ENCODE measurements at places on chromosomes 13 and 19.

DNA sequence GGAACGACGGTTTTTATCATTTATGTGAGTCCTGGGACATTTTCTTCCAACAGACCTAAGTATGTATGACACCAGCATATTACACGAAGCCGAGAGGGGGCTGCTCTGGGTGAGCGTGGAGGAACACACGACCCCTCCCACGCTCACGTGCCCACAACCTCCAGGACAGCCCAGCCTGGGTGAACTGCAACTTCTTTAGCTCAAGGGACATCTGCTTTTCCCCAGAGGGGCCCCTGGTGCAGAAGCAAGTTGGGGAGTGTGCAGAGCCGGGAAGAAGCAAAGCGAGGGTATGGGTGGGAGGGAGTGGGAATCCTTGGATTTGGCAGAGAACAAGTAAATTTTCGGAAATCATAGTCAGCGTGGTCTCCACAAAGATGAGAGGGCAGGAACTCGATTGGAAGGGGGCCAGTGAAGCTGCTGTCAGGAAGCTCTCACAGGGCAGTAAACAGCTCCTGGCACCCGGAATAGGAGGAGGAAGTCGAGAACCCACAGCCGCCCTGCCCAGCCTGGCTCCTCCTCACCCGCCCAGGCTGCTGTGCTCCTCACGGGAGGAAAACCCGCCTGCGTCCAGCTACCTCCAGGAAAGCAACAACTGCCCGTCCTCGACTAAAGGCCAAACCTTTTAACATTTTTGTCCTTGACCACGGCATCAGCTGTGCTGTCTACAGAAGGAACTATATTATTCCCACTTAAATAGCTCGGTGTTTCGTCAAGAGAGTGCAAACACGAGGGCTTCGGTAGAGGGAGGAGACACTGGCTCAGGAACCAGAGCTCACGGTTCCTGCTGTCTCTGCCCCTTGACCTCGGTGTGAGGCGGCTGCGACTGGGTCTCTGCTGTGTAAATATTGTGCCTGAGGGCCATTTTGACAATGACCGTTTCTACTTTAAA is 17.2 kb upstream of the CFAP97D2 start:
- DNase-seq, result no peak

DNA sequence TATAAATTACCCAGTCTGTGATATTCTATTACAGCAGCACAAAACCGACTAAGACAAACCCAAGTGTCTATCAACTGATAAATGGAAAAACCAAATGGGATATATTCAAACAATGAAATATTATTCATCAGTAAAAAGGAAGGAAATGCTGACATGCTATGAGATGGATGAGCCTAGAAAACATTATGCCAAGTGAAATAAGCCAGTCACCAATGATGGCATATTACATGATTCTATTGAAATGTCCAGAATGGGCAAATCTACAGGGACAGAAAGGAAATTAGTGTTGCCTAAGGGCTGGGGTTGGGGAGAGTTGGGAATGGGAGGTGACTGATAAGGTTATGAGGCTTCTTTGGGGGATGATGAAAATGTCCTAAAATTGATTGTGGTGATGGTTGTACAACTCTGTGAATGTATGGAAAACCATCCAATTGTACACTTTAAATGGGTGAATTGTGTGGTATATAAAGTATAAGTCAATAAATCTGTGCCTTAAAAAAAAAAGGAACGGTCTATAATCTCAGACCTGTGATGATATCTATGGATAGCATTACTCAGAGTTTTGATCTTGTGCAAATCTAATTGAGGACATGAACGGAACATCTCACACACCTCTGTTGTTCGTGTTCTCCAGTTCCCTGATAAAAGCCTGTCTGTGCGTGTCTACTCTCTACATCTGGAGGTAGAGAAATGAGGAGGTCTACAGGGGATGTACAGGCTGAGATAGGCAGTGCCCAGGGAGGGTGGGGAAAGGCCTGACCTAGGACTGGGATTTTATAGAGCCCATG is 49.0 kb downstream of the TNFRSF19 start:
- no peak for DNase-seq

DNA sequence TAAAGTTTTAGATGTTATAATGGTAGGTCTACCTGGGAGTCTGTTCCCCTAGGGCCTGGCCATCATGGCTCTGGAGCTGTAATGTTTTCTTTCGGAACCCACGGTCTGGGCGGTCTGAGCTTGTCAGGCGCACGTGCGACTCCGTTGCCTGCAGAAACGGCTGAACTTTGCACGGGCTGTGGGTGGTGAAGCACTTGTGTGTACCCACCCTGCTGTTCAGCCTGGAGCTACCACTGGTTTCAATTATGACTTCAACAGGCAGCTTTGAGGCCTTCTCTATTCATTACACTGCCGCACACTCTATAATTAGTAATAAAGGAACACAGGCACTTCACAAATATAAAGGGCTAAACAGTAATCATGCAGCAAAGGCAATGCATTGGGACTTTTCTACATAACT is 6.0 kb downstream of the PCDH8 start:
- DNase-seq, result no peak

- DNase-seq, result no peak
Measured at GRCh38 chr19:1783874-1784273, 28.2 kb downstream of the ATP8B3 start.

DNA sequence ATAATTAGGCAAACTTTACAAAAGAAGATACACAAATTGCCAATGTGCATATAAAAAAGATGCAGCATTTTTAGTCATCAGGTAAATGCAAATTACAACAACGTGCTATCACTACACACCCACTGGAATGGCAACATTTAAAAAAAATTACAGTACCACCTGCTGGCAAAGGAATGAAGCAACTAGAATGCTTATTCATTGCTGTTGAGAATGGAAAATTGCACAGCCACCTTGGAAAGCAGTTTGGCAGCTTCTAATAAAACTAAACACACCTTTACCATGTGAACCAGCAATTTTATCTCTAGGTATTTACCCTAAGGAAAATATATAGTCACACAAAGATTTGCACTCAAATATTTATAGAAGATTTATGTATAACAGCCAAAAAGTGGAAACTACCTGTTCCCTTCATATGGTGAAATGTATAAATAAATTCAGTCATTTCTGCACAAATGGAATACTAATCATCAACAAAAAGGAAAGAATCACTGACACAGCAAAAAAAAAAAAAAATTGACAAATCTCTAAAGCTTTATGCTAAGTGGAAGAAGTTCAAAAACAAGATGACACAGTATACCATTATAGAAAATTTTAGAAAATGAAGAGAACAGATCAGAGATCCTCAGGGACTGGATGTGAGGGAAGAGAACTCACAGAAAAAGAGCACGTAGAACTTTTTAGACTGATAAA is 30.3 kb downstream of the OXGR1 start:
- DNase-seq, result no peak

DNA sequence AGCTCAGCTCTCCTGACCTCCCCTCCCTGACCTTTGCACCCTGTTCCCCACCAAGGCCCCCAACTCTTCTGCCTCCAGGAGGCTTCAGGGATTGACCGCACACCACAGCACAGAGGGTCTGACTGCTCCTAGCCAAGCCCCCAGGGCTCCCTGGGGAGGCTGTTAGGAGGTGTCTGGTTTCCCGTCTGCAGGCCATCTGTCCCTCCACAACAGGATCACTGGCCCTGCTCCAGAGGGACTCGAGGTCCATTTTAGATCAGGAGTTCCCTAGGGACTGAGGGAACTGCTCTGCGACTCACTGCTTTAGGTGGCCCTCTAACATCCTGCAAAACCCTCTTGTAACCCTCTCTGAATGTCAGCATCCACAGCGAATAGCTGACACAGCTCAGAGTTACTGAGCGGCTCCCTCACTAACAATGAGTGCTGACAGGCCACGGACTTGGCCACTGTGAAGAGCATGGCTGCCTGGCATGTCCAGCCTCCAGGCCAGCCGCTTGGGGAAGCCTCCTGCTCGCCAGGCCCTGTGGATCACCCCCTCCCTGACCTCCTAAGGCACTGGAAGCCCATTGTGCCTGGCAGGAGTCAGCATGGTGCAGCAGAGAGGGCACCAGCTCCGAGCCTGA is 17.7 kb downstream of the GRIK5 start:
- no peak for DNase-seq

DNA sequence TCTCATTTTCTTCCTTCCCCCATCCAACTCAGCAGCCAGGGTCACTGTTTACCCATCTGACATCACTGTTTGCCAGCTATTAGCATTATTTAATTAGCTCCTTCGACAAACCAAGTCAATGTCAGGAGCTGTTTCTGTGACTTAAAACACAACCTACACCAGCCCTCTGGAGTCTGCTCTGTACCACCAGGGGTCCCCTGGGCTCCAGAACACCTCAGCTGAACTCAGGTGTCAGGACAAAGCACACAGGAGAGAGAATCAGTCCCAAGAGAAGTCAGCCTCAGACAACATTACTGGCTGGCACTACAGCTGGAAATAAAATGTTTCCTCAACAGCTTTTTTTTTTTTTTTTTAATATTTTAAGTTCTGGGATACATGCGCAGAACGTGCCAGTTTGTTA is 45.1 kb downstream of the DCLK1 start:
- no peak for DNase-seq

GRCh38 chr13:92573467-92574057 is 653.0 kb upstream of the GPC6 start:
- no peak for DNase-seq

DNA sequence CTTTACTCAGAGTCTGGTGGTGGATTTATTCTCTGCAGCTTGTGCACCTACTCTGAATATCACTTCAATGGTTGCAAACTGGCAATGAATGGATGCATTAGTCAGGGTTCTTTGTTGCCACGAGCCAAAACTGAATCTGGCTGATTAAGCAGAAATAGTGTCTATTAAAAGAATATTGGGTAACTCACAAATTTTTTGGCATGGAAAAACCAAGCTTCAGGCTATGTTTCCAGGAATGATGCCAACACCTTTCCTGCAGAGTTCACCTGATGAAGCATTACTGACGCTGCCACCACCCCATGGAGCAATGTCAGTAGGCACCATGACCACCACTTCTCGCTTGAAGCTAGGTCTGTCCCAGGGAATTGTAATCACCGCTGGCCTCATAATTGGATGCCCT is 597.8 kb upstream of the SLC10A2 start:
- no peak for DNase-seq

GRCh38 chr13:33280279-33280905 is 5.2 kb downstream of the STARD13 start:
- no peak for DNase-seq
